PC-3 (cell line): ENCODE measurements at places on chromosomes 4 and X. TPM values are rescaled to one million over a fixed set of nuclear protein-coding genes. Genes with fewer than 3 reads are reported as not detected.
A peak's percentile ranks its signal among the peaks of the same experiment; 100 is the strongest.

Gene CLDN34
- 0.66 TPM in 1 of 2 replicates, not detected in the other for total RNA-seq

DNA sequence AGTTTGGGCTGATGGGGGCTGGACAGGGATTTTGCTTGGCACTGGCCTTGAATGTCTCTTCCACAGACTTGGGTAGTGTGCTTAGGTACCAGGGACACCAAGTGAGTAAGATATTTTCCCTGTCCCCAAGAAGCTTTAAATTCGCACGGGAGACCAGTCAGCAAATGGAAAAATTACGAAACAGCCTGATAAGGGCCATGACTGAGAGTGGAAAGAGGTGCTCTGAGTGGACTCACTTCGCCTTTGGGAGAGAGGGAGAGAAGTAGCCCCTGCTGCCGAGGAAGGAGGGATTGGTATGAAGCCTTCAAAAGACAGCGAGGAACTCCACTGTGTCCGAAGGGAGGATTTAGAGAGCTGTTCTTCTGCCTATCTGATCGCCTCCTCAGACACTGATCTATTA, 2.6 kb downstream of the LSM6 start:
- no peaks in the 10 kb centered on the region for H3K27me3 ChIP-seq
- no peak overlapping the region for H3K27ac ChIP-seq

Gene ZXDA
- total RNA-seq = 2.9 and 3.2 TPM in 2 replicates

Gene COX7B2
- total RNA-seq = 4.7 TPM in 1 of 2 replicates, not detected in the other

- H3K27me3 ChIP-seq = no peaks in the 10 kb centered on the region
- peaks cover 12% of the 10 kb centered on the region for H3K36me3 ChIP-seq
- peak; percentile 34 for DNase-seq
- no peak overlapping the region for H3K27ac ChIP-seq
These were observed 68.6 kb downstream of the CHST7 start for GRCh38 chrX:46642145-46642544.

DNA sequence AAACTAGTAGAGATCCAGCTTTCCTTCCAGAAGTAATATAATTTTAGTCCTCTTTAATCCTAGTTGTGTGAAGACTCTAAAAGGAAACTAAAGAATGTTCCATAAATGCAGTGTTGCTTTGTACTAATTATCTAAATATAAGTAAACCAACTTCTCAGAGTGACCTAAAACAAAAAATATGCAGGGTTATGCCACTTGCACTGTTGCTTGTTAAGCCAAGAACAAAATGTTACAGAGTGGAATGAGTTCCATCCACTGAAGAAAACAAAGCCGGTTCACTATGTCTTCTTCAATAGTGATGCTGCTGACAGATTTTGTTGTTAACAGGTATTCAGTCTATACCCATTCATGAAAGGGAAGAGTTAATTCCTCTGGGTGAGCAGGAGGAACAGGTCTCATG, 252.0 kb upstream of the DIAPH2 start:
- no peak overlapping the region for H3K4me3 ChIP-seq
- no peak overlapping the region for H3K27ac ChIP-seq
- H3K27me3 ChIP-seq = no peaks in the 10 kb centered on the region
- no peak for DNase-seq

- H3K4me3 ChIP-seq = 0 out of 2 replicates have a peak overlapping the region, but pooled peaks have one; percentile 7
- no peaks in the 10 kb centered on the region for H3K36me3 ChIP-seq
- H3K27me3 ChIP-seq = no peaks in the 10 kb centered on the region
- H3K4me1 ChIP-seq = peaks cover 32% of the 10 kb centered on the region
- H3K27ac ChIP-seq = peak overlapping the region; percentile 49
These were observed 47.9 kb downstream of the TMEM131L start for GRCh38 chr4:153514001-153514526.

Gene TBX22
- not detected in 2 replicates for total RNA-seq

- peak; percentile 65 for DNase-seq
- no peak overlapping the region for H3K4me3 ChIP-seq
- no peaks in the 10 kb centered on the region for H3K27me3 ChIP-seq
- no peaks in the 10 kb centered on the region for H3K36me3 ChIP-seq
- no peak overlapping the region for H3K27ac ChIP-seq
These were observed 63.6 kb downstream of the STARD8 start for GRCh38 chrX:68710870-68711576.

DNA sequence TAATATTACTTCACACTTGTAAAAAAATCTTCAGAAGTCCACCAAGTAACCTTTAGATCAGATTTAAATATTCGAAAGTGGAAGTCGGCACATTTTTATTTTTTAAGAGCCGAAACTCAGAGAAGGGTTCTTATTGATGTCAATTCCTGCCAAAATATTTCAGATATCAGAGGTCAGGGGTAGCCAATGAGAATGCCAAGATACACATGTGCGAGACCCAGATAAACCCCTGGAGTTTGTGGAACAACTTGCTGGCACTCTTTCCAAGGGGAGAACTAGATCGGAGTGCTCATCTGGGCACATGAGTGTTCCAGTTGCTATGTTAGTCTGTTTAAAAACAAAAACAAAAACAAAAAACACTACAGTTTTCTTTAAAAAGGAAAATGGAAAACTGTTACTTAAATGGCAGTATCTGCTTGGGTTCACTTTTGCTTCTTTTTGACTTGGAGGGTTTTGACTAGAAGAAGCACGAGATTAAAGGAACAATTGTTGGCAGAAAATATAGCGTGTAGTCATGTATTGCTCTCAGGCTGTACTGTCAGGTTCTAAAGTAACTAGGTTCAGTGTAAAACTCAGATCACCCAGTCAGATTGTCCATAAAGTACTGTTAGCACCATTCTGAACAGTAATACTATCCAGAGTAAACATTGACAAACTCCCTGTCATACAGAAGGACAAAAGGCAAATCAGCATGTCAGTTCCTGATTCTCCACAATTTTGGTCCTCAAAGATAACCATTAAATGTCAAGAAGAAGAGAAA, 188.0 kb upstream of the PACRGL start:
- no peaks in the 10 kb centered on the region for H3K36me3 ChIP-seq
- peaks cover 10% of the 10 kb centered on the region for H3K4me1 ChIP-seq
- H3K27ac ChIP-seq = peak overlapping the region; percentile 87
- no peaks in the 10 kb centered on the region for H3K27me3 ChIP-seq
- H3K4me3 ChIP-seq = no peak overlapping the region

GRCh38 chrX:133970076-133970475, 15.3 kb downstream of the GPC3 start:
- DNase-seq = no peak
- H3K4me1 ChIP-seq = no peaks in the 10 kb centered on the region
- no peak overlapping the region for H3K27ac ChIP-seq
- H3K36me3 ChIP-seq = no peaks in the 10 kb centered on the region
- H3K27me3 ChIP-seq = peaks cover 43% of the 10 kb centered on the region

GRCh38 chr4:97593248-97593647, 550.0 kb downstream of the STPG2 start:
- H3K27ac ChIP-seq = no peak overlapping the region
- DNase-seq = no peak
- no peaks in the 10 kb centered on the region for H3K27me3 ChIP-seq
- H3K4me3 ChIP-seq = no peak overlapping the region
- H3K36me3 ChIP-seq = no peaks in the 10 kb centered on the region

DNA sequence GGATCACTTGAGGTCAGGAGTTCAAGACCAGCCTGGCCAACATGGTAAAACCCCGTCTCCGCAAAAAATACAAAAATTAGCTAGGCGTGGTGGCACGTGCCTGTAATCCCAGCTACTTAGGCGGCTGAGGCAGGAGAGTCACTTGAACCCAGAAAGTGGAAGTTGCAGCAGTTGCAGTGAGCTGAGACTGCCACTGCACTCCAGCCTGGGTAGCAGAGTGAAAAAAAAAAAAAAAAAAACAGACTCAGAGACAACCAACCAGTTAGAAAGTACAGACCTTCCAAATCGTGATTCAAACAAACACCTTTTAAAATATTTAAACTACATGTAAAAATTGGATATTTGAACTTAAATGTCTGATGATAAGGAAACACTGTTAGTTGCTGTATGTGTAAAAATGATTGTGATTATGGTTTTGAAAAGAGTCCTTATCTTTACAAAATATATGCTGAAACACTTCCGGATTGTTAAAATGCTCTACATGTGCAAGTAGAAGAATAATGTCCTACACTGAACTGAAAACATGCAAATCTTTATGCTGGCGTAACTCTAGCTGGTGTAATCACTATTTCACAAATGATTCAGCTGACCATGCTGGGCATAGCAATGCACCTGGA, 37.8 kb downstream of the SH3KBP1 start:
- no peak for DNase-seq
- no peak overlapping the region for H3K4me3 ChIP-seq
- H3K27me3 ChIP-seq = no peaks in the 10 kb centered on the region

GRCh38 chr4:117293784-117294183, 208.4 kb upstream of the TRAM1L1 start:
- no peak for DNase-seq
- no peak overlapping the region for H3K27ac ChIP-seq
- H3K4me3 ChIP-seq = no peak overlapping the region
- no peaks in the 10 kb centered on the region for H3K4me1 ChIP-seq

GRCh38 chr4:177052211-177052934, 257.3 kb upstream of the NEIL3 start:
- no peak overlapping the region for H3K4me3 ChIP-seq
- H3K27me3 ChIP-seq = no peaks in the 10 kb centered on the region
- no peaks in the 10 kb centered on the region for H3K36me3 ChIP-seq
- H3K27ac ChIP-seq = no peak overlapping the region

DNA sequence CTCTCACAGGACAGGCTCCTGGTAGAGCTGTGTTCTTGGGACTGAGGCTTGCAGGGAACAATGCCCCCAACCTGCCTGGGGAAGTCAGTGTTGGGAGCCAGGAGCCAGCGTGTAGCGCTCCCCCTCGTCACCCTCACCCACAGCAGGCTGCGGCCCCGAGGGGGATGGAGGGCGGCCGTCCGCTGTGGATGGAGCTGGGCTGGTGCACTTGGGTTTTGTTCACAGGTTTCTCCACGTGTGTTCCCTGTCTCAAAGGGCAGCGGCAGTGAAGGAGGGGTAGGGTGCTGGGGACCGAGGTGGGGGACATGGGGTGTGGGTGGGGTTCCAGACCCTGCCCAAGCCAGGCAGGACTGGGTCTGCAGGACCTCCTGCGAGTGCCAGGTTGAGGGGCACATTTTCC, 69.1 kb downstream of the RGS12 start:
- no peaks in the 10 kb centered on the region for H3K4me1 ChIP-seq
- no peaks in the 10 kb centered on the region for H3K27me3 ChIP-seq
- no peak overlapping the region for H3K27ac ChIP-seq
- DNase-seq = no peak

Gene NELFA
- 30.0 and 35.8 TPM in 2 replicates for total RNA-seq

DNA sequence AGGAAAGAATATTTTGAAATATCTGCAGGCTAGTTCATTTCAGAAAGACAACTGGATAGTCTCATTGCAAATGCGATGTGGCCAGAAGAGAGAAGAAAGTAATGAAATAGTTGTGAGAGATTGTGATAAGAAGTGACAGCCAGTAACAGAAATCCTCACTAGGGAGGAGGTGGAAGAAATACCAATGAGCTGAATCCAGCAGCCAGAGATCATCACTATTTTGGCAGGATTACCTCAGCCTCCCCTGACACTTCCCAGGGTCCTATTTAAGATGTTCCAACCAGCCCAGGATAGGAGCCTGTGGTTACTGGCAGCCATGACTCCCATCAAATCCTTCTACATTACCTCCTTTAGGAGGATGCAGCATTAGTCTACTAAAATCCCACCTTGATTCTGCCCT, 76.7 kb upstream of the ARHGAP24 start:
- no peaks in the 10 kb centered on the region for H3K36me3 ChIP-seq
- no peak overlapping the region for H3K4me3 ChIP-seq
- no peaks in the 10 kb centered on the region for H3K4me1 ChIP-seq
- no peak overlapping the region for H3K27ac ChIP-seq
- no peaks in the 10 kb centered on the region for H3K27me3 ChIP-seq

DNA sequence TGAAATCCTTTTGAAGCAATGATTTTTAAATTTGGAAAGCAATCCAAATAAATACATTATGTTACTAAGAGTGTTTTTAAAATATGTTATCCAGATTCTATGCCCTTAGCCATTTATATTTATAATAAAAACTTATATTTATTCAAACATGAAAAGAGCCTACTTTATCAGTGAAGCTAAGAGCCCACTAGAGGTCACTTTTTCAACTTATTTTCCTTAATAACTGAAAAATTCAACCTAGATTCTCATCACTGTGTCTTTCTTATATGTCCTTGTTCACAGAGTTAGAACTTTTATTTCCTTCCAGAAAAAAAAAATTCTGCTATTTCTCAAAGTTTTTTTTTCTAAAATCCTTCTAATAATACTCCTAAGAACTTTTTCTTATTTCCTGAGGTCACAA, 23.9 kb downstream of the PRDM8 start:
- no peak overlapping the region for H3K27ac ChIP-seq
- H3K4me3 ChIP-seq = no peak overlapping the region
- peak; percentile 55 for DNase-seq
- H3K27me3 ChIP-seq = no peaks in the 10 kb centered on the region
- peaks cover 25% of the 10 kb centered on the region for H3K4me1 ChIP-seq

GRCh38 chr4:150262611-150263010, 184.4 kb downstream of the DCLK2 start:
- no peaks in the 10 kb centered on the region for H3K27me3 ChIP-seq
- H3K4me1 ChIP-seq = no peaks in the 10 kb centered on the region
- H3K4me3 ChIP-seq = no peak overlapping the region

- no peak overlapping the region for H3K27ac ChIP-seq
- DNase-seq = no peak
- no peaks in the 10 kb centered on the region for H3K27me3 ChIP-seq
- no peaks in the 10 kb centered on the region for H3K36me3 ChIP-seq
These were observed 67.1 kb downstream of the DOCK11 start for GRCh38 chrX:118562582-118563164.

Gene ACSL1
- 20.0 and 22.9 TPM in 2 replicates for total RNA-seq

DNA sequence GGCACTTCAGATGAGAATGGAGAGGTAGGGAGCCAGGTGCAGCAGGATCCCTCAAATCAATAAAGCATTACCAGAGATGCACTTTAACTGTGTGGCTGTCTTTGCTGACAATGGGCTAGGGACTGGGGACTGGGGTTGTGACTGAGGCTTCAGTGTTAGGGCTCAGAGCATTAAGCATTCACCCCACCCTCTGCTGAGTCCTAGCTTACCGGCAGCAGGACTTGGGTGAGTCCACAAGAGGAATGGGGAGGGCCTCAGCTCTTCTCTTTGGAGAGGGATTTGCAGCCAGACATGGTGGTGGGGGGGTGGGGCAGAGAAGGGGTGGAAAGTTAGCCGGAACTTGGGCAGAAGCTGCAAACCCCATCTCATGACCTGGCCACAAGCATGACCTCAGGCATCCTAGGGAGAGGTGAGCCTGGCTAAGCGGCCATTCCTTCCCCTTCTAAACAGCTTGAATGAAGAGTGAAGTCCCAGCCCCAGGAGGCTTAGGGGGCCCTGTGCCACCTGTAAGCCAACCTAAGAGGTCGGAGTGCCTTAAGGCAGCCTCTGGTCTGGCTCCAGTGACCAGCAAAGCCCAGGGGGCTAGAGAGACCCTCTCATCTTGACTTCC, 78.4 kb downstream of the STARD8 start:
- H3K36me3 ChIP-seq = no peaks in the 10 kb centered on the region
- no peak for DNase-seq
- no peaks in the 10 kb centered on the region for H3K4me1 ChIP-seq
- no peak overlapping the region for H3K4me3 ChIP-seq
- no peaks in the 10 kb centered on the region for H3K27me3 ChIP-seq
- H3K27ac ChIP-seq = no peak overlapping the region
